ENCODE measurements at places on chromosomes 1 and 21.

GRCh38 chr1:15106608-15107007 lies 46.9 kb upstream of the TMEM51 start:
- DNase-seq, result no peak

DNA sequence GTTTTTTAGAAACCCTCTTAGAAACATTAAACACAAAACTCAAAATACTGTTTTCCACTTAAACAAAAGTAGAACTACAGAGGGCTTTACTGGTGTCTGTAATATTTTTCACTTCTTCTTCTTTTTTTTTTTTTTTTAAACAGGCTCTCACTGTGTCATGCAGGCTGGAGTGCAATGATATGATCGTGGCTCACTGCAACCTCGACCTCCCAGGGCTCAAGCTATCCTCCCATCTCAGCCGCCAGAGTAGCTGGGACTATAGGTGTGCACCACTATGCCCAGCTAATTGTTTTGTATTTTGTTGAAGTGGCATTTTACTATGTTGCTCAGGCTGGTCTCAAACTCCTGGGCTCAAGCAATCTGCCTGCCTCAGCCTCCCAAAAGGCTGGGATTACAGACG lies 194.8 kb downstream of the DAB1 start:
- DNase-seq, result no peak

- DNase-seq, result no peak
Observed at GRCh38 chr1:246280551-246280950, 226.5 kb downstream of the SMYD3 start.

DNA sequence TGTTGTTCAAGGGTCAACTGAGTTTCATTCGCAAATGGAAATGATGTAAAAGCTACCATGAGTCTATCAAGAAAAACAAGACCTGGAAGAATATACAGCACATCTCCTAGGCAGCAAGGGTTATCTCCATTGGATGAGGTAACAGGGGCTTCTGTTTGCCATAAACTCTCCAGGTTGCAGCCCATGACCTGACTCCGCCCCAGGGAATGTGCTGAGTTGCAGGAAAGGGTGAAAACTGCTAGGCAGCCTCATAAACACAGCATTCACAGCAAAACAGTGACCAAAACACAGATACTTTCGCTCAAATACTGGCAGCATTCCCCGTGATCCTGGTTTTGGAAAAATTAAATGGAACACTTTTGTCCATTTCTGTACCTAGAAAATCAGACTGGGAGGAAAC lies 20.2 kb upstream of the ACTA1 start:
- DNase-seq, result no peak

DNA sequence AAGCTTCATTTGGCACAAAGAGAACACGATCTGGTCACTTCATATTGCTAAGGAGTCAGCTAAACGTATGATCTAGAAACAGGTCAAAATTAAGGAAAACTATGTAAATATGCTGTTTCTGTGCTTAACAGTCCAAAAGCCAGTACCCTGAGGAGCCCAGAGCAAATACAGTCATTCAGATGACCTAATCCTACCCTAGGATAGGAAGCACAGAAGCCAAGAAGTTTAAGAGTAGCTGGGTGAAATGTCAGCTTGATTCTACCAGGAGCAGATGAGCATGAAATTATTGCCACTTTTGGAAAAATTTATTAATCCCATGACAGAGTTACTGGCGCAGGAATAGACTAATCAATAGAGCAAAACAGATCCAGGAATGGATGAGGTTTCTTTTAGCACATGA lies 18.3 kb downstream of the SORT1 start:
- no peak for DNase-seq

DNA sequence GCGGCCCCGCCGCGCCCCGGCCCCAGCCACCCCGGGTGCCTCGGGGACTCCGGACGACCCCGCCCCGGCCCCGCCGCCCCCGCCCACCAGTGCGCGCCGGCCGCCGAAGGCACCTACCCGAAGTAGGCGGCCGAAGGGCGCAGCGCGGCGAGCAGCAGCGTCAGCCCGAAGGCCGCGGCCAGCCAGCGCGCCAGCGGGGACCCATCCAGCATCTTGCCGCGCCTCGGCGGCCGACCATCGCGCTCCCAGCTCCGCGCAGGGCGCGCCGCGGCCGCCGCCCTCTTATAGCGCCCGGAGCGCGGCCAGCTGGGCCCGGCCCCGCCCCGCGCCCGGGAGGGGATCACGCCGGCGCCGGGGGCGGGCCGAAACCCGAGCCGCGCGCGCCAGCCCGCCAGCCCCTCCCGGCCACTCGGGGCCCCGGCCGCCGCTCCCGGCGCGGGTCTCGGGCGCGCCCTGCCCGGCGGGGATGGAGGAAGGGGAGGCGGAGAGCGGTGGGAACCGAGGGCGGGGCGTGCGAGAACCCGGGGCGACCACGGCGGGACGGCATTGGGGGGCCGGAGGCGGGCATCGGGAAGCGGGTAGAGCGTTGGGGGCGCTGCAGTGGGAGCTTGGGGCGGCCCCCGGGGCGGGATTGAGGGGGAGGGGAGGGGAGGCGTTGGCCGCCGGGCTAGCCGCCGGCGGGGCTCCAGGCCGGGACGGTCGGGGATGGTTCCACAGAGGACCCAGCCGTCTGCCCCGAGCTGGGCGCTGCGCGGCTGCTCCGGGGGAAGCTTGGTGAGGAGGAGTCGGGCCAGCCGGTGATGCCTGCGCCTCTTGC lies at the start of gene WNT9A:
TSS of gene WNT9A (minus strand) at position 257 of the 817 bp plus-strand sequence. CDS start at position 212, 45 bp downstream.
- no peak for DNase-seq

GRCh38 chr1:238789916-238790667 lies 596.3 kb upstream of the CHRM3 start:
- DNase-seq, result no peak
